Natural killer cell (primary cell): ENCODE measurements at places on chromosomes 7 and 10.

DNA sequence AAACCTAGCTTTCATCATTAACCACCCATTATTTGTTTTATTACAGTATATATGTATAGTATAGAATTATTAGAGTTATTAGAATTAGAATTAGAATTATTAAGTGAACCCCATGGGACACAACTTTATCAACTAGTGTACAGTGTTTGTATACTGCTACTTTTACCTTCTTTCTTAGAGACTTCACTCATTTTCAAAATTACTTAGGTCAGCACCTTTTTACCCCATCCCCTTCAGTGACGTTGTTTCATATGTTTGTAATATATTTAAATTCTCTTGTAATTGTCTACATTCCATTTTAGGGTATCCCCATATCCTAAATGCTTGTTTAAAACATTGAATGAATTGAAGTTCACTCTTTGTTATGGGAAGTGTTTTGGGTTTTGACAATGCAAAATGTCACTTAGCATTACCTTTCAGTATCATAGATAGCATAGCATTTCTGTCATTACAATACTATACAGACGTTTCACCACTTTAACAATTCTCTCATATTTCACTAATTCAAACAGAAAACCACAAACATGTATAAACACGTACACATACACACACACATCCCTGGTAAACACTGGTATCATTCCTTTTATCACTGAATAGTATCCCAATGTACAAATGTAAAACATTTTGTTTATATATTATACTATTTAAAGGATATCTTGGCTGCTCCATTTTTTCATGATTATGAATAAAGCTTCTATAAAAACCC lies 229.9 kb upstream of the MAGI2 start:
- no peak for DNase-seq

DNA sequence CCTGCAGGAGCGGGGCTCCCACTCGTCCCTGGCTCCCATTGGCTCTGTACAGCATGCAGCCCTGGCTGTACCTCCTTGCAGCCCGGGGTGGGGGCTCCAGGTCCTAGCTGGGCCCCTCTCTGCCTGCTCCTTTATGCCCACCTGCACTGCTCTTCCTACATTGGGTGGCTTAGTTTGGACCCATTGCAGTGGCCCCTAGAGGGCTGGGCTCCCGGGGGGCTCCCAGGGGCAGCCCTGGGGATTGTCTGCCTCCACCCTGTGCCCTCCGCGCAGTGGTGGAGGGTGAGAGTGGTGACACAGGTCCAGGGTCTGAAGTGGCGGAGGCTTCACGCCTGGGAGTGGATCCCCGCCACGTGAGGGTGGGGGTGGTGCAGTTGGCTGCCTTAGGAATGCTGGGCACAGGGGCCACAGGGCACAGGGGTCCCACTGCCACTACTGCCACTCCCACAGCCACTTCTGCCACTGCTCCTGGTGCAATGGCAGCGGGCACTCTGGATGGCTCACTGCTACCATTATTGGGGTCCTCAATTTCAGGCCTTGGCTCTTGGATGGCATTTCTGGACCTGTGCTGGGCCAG lies 177.1 kb downstream of the ARL4A start:
- DNase-seq = no peak

- no peak for DNase-seq
Measured at GRCh38 chr10:5268743-5269142, 72.1 kb downstream of the AKR1C4 start.

DNA sequence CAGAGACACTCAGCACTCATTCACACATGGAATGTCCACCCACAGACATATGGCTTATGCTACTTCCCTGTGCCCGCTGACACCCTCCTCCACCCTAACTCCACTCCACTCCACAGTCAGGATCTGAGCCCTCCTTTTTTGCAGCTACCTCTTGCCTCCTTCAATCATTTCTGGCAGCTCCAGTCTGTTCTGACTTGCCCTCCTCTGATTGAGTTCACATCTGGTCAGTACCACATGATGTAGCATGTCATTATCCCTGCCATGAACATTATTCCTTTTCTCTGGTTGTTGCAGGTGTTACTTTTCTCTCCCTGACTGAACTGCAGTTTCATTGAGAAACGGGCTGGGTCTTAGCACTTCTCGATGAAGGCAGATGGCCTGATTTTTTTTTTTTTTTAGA lies 130.1 kb upstream of the EGR2 start:
- no peak for DNase-seq

DNA sequence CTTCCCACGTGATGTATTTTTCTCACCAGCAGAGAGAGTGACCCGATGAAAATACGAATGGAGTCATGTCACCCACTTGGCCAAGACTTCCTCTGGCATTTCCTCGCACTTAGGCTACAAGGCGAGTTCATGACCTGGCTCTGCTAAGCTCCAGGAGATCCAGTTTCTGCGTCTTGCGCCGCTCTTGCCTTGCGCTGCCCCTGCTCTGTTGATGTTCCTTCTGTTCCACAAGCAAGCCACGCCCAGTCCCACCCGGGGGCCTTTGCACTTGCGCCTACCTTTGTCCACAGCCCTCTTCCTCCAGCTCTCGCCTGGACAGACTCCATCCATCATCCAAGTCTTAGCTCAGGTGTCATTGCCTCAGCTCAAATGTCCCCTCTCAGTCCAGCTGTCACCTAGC lies 116.3 kb upstream of the SHH start:
- no peak for DNase-seq

- DNase-seq = no peak
Measured at GRCh38 chr10:52778511-52779392, 6.2 kb upstream of the MBL2 start.

- no peak for DNase-seq
Measured at GRCh38 chr7:51286401-51286800, 30.2 kb downstream of the COBL start.
